ENCODE measurements at places on chromosomes 4 and X.
A peak's percentile ranks its signal among the peaks of the same experiment; 100 is the strongest.

DNA sequence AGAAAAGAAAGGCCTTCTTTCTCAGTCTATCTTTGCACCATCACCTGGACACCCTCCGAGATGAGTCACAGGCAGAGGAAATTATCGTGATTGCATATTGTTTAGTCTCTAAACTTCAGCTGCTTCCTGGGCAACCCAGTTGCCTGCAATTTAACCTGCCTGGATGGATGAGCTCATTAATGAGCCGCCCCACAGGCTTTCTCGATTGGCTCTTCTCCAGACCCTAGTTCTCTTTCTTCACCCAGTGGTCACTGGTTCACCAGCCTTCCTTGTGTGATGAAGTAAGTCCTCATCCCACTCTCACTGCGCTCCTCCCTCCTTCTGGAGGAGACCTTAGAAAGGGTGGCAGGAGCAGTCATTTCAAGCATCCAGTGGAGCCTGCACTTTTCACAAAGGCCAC, 94.4 kb downstream of the SOWAHB start:
- no peak for DNase-seq

GRCh38 chrX:122641826-122642225, 542.3 kb upstream of the GRIA3 start:
- no peak for DNase-seq

DNA sequence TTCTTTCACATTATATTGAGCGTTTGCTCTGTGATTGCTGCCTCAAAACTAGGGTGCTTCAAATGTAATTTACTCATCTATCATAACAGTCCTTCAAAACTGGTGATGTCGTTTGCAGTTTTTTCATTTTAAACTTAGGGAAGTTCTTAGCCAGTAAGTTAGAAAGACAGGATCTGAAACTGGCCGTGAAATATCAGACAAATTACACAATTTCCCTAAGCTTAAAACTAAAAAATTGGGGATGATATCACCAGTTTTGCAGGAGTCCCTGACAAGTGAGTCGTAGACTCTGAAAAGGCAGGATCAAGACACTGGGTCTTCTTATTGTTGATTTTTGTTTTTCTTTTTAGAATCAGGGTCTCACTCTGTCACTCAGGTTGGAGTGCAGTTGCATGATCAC, 44.8 kb downstream of the MOB1B start:
- DNase-seq, result no peak

- DNase-seq, result no peak
These were observed 1391.1 kb downstream of the FAM133A start for GRCh38 chrX:95065151-95065550.

- DNase-seq, result no peak
These were observed 108.4 kb upstream of the BMP2K start for GRCh38 chr4:78667764-78668163.

- DNase-seq, result no peak
These were observed 23.5 kb downstream of the TXK start for GRCh38 chr4:48110452-48110978.

DNA sequence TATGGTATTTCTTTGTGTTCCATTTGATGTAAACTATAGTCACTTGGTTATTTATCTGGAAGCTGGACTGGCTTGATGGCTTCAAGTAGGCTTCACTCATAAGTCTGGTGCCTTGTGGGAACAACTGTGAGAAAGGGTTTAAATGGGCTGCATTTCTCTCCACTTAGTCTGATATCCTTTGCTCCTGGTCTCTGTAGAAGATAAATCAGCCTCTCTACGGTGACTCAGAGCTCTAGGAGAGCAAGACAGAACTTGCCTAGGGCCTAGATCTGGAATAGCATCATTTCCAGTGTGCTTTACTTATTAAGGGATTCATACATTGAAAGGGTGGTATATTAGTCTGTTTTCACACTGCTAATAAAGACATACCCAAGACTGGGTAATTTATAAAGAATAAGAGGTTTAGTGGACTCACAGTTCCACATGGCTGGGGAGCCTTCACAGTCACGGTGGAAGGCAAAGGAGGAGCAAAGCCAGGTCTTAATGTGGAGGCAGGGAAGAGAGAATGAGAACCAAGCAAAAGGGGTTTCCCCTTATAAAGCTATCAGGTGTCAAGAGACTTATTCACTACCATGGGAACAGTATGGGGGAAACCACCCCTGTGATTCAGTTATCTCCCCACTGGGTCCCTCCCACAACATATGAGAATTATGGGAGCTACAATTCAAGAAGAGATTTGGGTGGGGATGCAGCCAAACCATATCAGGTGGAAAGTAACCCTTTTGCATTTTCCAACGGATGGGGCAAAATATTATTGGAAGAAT, 1746.4 kb upstream of the PCDH7 start:
- no peak for DNase-seq

DNA sequence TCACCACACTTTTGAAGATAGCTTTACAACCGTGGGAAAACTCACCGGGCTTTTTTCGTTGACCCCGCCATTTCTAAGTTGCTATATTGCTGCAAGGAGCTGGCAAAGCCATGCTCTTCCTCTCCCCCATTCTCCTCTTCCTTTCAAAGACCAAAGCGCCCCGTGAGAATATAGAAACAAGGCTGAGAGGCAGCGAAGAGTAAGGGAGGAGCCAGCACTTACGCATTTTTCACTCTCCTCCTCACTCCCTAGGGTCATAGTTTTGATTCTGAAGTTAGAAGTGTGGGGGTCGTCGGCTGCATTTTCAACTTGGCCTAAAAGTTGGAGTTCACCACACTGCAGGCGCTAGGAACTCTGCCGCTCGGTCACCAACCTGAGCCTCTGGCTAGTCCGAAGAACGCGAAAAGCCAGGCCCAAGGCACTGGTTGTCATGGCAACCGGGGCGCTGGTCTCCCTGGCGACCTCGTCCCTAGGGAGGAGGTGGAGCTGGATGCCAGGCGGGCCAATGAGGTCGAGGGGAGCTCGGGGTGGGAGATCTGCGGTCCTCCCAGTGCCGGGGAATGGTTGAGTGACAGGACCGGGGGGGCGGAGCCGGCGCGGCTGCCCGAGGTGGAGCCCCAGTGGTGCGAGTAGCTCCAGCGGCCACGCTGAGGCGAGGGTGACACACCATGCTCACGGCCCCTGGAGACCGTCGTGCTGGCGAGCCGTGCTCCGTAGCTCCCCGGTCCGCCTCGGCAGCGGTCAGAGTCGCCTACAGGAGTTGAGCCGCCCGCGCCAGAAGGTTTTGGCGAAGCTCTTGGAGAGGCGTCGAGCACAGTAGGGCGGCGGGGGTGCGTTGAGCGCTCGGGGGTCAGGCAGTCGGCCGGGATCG, at the start of gene PTPN13:
PTPN13 (plus strand) TSS at position 628 of the 871 bp plus-strand sequence. CDS start 40,942 bp downstream, outside the sequence.
- peak; percentile 10 for DNase-seq

GRCh38 chr4:132344924-132345828, 803.9 kb upstream of the PCDH10 start:
- no peak for DNase-seq

DNA sequence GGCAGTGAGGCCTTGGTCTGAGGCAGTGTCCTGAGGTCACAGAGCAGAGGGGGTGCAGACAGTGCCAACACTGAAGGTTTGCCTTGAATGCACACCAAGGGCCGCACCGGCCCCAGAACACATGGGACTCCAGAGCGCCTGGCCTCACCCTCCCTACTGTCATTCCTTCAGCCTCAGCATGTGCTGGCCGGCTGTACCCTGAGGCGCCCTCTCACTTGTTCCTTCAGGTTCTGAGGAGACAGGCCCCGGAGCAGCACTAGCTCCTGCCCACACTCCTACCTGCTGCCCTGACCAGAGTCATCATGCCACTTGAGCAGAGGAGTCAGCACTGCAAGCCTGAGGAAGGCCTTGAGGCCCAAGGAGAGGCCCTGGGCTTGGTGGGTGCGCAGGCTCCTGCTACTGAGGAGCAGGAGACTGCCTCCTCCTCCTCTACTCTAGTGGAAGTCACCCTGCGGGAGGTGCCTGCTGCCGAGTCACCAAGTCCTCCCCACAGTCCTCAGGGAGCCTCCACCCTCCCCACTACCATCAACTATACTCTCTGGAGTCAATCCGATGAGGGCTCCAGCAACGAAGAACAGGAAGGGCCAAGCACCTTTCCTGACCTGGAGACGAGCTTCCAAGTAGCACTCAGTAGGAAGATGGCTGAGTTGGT, 2.4 kb downstream of the MAGEA12 start:
- DNase-seq, result no peak

GRCh38 chrX:39975101-39975925, 122.4 kb downstream of the BCOR start:
- no peak for DNase-seq

DNA sequence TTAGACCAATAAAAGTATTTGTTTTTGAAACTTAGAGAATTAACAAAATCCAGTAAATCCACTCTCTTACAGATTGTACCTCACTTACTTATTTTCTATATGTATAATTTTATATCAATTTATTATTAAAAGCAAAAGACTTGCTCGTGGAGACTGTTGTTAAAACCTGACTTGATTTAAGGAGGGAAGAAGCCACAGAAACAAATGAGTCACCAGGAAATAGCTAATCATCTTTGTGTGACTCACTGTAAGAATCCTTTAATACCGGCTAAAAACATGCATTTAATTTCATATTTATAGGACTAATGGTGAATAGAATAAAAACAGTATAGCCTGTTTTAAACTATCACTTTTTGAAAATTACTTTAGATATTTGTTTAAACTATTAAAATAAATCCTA, 29.9 kb upstream of the UBE2NL start:
- no peak for DNase-seq

DNA sequence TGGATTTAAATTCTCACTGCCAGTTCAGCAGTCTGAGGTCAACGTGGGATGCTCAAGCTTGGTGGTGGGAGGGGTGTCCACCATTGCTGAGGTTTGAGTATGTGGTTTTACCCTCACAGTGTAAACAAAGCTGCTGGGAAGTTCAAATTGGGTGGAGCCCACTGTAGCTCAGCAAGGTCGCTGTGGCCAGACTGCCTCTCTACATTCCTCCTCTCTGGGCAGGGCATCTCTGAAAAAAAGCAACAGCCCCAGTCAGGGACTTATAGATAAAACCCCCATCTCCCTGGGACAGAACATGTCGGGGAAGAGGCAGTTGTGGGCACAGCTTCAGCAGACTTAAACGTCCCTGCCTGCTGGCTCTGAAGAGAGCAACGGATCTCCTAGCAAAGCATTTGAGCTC, 14.9 kb upstream of the RRAGB start:
- no peak for DNase-seq

DNA sequence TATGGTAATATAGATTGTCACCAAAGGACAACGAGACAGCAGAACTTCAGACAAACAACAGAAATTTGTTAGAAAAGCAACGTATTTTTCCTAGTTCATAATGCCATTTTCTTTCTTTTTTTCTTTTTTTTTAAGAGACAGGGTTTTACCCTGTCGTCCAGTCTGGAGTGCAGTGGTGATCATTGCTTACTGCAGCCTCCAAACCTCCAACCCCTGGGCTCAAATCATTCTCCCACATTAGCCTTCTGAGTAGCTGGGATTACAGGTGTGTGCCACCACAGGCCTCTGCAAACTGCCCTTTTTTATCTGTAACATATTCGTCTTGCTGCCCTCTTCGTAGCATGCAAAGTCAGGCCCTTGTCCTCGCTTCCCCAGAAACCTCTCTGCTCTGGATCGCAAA, 116.5 kb upstream of the PDLIM3 start:
- no peak for DNase-seq

GRCh38 chr4:176949029-176949428, 156.3 kb upstream of the VEGFC start:
- DNase-seq, result no peak

GRCh38 chr4:97038146-97038516, 1105.1 kb downstream of the STPG2 start:
- no peak for DNase-seq

- no peak for DNase-seq
These were observed 12.6 kb upstream of the UGT2B15 start for GRCh38 chr4:68683034-68683433.

DNA sequence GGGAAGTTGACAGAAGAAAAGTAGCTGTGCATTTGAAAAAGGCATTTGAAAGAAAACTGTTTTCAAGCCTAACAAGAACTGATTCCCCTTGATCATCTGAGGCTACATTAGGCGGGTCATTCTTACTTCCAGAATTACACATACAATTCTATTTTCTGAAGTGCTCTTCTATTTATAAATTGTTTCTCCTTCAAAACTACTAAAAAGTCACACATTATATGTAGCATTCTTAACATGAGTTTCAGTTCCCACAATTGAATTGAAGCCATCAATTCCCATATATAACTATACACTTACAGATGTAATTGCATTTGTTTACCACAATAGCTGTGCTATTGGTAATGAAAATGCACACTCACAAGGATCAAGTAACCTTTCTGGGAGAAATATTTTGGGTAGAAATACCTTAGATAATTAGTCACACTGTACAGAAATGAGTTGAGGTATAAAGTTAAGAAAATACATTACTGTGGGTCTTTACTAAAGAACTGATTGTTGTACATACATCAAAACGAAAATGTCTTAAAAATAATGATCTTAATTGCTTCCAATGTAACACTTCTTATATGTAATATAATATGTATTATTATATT, 1688.0 kb upstream of the AGA start:
- DNase-seq, result no peak

DNA sequence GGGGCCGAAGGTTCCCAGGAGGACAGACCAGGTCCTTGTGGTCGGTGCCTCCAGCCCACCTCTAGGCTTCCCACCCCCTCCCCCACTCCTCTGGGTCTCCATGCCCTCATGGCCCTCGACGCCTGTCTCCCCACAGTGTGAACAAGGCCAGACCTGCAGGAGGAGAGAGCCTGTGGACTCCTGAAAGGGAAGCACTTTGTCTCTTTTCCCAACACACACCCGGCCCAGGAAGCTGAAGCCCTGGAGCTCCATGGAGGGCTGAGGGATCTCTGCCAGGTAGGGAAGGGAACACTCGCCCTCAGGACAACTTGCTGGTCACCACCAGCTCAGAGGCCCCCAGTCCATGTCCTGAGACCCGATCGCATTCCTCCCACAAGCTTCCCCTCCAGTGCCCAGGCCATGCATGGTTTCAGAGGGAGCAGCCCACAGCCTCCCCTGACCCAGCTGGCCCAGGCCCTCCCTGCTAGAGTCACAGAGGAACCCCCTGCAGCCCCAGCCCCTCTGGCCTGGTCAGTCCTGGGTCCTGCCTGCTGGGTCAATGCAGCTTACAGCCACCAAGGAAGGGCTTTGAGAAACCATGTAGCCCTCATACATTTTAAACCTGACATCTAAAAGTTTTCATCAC, 60.8 kb downstream of the ABLIM2 start:
- no peak for DNase-seq

- no peak for DNase-seq
These were observed 161.3 kb downstream of the RTL9 start for GRCh38 chrX:110519906-110520452.

GRCh38 chr4:59243038-59243437, 1957.1 kb upstream of the ADGRL3 start:
- no peak for DNase-seq

- no peak for DNase-seq
These were observed 58.3 kb downstream of the KCNIP4 start for GRCh38 chr4:21890231-21890630.

- no peak for DNase-seq
These were observed 74.3 kb upstream of the CLNK start for GRCh38 chr4:10758906-10759305.

- DNase-seq, result no peak
These were observed 100.3 kb upstream of the FAT1 start for GRCh38 chr4:186823989-186824388.

Data from activated T-cell treated with anti-CD3 and anti-CD28 coated beads for 4 hours (primary cell).